ENCODE measurements at places on chromosomes 7 and 10. TPM values are rescaled to one million over a fixed set of nuclear protein-coding genes. Genes with fewer than 3 reads are reported as not detected.

DNA sequence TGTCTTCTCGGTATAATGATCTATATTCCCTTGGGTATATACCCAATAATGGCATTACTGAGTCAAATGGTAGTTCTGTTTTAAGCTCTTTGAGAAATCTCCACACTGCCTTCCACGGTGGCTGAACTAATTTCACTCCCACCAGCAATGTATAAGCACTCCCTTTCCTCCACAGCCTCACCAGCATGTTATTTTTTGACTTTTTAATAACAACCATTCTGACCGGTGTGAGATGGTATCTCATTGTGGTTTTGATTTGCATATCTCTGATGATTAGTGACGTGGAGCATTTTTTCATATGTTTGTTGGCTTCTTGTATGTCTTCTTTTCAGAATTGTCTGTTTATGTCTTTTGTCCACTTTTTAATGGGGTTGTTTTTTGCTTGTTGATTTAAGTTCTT lies 33.6 kb downstream of the KIAA1217 start:
- no peak for DNase-seq

Gene INHBA
- total RNA-seq, result 0.38 TPM

DNA sequence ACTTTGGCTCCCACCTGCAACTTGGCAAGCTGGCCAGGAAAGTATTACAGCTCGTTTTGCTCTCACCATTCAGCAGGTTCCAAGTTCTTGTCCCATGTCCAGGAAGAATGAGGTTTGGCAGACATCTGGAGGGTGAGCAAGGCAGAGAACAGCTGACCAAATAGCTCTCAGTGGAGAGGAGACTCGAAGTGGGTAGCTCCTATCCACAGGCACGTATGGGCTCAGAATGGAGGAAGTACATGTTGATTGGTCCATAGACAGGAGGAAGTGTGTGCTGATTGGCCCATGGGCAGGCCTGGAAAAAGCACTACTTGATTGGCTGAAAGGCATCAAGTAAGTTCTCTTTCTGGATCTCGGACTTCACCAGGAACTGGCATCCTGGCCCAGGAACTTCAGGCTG lies 3.0 kb upstream of the NCAPG2 start:
- no peak for DNase-seq

Gene CCDC3
- total RNA-seq, result 0.16 TPM

Gene CALCR
- total RNA-seq, result not detected

GRCh38 chr7:158698657-158699195 lies 5.9 kb downstream of the NCAPG2 start:
- DNase-seq, result no peak

- DNase-seq, result no peak
Measured at GRCh38 chr7:953547-954327, 743 bp downstream of the ADAP1 start.

DNA sequence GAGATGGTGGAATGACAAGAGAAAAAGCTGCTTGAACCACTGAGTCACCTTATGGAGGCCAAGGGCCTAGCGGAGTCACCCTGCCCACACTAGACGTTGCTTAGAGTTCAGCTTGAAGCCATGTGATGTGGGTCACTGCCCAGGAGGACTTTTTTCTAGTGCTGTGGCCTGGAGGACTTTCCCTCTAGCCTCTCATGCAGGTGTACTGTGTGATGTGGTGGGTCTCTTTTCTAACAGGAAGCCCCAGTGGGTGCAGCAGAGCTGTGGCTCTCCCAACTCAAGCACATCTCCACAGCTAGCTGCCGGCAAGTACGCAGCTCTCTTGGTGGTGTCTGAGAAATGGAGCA lies 13.6 kb downstream of the POR start:
- DNase-seq, result no peak

DNA sequence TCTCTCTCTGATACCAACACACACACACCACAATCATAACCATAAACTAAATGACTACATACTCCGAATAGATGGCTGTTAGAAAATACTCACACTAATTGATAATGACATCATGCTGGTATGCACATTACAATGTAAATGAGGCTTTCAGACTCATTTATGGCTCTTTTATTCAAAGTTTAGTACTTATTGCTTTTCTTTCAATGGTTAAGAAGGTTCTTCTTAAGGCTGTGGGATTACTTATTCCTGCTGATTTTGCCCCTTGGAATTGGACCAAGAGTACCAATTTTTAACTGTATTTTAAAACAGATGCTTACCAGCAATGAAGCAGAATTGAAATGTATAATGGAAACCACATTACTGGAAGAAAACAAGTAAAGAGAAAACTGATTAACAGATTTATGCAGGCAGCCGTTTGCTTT lies 20.6 kb upstream of the CABCOCO1 start:
- no peak for DNase-seq

GRCh38 chr10:24983946-24984345 lies 31.5 kb upstream of the PRTFDC1 start:
- no peak for DNase-seq

Gene CUBN
- total RNA-seq, result 0.14 TPM

- DNase-seq, result no peak
Measured at GRCh38 chr7:135386181-135386580, 123.7 kb downstream of the CNOT4 start.

- DNase-seq, result no peak
Measured at GRCh38 chr7:107779647-107780099, 23.4 kb downstream of the SLC26A3 start.

Gene ASB15
- total RNA-seq, result not detected

GRCh38 chr7:151173386-151174245 lies 6.1 kb upstream of the GBX1 start:
- no peak for DNase-seq

DNA sequence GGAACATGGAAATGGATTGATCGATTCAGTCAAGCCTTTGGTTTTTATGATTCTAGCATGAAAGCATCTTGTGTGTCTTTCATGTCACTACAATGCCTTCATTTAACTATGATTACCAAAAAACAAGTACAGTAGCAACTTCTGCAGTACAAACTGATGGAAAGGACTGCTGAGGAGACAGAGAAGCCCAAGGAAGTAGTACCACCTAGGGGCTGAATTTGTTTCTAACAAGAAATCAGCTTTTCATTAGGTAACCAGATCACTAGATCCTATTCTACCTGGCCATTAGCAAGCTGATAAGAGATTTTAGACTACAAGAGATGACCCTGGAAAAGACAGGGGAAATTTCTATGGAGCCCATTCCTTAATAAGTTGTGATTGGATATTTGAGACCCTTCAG lies 3.2 kb upstream of the IFIT1 start:
- no peak for DNase-seq

Gene CAV2
- 0.16 TPM for total RNA-seq

GRCh38 chr10:36676321-36676720 lies 449.1 kb upstream of the ANKRD30A start:
- no peak for DNase-seq

Gene WDFY4
- 3.9 TPM for total RNA-seq

GRCh38 chr7:98352621-98353020 lies 48.3 kb downstream of the BAIAP2L1 start:
- no peak for DNase-seq

Gene CNNM1
- total RNA-seq, result 1.9 TPM

DNA sequence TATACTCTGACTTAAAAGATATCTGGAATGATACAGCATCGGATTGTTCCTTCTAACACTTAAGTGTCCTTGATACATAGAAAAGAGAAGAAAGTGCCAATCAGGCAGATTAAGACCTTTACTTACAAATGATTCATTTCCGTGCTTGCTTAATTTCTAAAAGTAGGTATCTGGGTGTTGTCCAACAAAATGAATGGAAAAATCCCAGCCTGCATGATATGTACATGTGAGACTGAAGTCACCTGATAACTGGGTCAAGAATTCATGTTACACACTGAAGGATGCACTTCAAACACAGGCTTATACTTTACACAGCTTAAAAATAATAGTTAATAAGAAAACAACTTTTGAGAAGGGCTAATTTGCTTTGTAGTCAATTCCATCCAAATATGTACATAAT lies 25.2 kb upstream of the PLXDC2 start:
- DNase-seq, result no peak

GRCh38 chr10:53536322-53536721 lies 763.7 kb upstream of the MBL2 start:
- no peak for DNase-seq

Gene CPN1
- not detected for total RNA-seq

GRCh38 chr10:102674566-102674965 lies 30.3 kb downstream of the TRIM8 start:
- no peak for DNase-seq

DNA sequence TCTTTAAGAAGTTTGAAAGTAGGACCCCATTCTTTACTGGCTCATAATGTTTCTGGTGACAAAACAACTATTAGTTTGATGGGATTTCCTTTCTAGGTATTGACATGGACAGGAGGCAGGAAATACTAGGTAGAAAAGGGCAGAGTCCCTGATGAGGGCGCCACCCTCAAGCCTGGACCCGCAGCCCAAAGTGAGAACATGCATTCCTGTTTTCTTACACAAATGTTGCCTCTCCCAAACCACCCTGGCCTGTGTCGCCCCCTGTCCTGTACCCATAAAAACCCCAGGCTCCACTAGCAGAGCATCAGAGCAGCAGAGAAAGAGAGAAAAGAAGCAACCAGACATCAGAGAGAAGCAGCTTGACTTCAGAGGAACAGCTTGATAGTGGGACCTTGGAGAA lies 1055.2 kb upstream of the POT1 start:
- no peak for DNase-seq

Gene STOX1
- total RNA-seq, result 0.98 TPM

GRCh38 chr10:29114141-29114540 lies 174.7 kb upstream of the LYZL1 start:
- no peak for DNase-seq

DNA sequence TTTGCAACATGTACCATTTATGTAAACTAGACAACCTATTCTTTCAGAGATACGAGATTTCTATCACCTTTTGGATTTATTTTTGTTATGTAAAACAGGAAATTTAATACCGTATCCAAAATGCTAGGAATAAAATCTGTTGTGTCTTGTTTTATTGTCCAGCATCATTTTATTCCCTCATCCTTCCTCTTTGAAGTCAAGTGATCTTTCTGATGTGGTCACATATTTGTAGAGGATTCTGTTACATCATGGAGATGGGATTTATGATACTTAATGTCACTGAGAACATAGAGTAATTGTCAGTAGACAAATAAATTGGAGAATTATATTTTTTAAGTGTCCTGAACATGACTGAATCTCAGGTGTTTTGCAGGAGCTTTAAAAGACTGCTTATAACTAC lies 64.7 kb downstream of the ZNF277 start:
- DNase-seq, result no peak
